ENCODE measurements at places on chromosomes 7 and 10. TPM values are rescaled to one million over a fixed set of nuclear protein-coding genes. Genes with fewer than 3 reads are reported as not detected.

Gene HOXA10
- total RNA-seq = 5.8 TPM

Gene CCDC3
- 1.8 TPM for total RNA-seq

Gene CAV1
- 1,517 TPM for total RNA-seq

Gene MYO1G
- 0.27 TPM for total RNA-seq

Gene HMX2
- not detected for total RNA-seq

Gene FAM180A
- not detected for total RNA-seq

Gene CFAP58
- total RNA-seq = 0.40 TPM

Gene TLX1
- total RNA-seq = not detected

Gene UMAD1
- total RNA-seq = 6.0 TPM

Gene EBF3
- total RNA-seq = 0.13 TPM

Gene AKR1C4
- not detected for total RNA-seq

Gene ABCA13
- total RNA-seq = under 0.01 TPM

Gene LIPN
- not detected for total RNA-seq

Gene PHYH
- 9.0 TPM for total RNA-seq

Gene ATP5MK
- total RNA-seq = 285 TPM

Gene BAIAP2L1
- total RNA-seq = 0.27 TPM

Gene COL13A1
- 73.0 TPM for total RNA-seq

Gene STK31
- total RNA-seq = not detected

Gene SH2D4B
- under 0.01 TPM for total RNA-seq

Gene HABP2
- not detected for total RNA-seq

Gene CALML3
- total RNA-seq = not detected

Gene ATOH7
- total RNA-seq = not detected

Gene TMEM139
- total RNA-seq = not detected

Gene PSD
- 0.07 TPM for total RNA-seq

Gene CCL24
- total RNA-seq = 0.53 TPM

Gene CUBN
- total RNA-seq = 5.2 TPM

Gene GFRA1
- total RNA-seq = not detected

Gene PKD1L1
- total RNA-seq = 1.6 TPM

Gene ASB10
- not detected for total RNA-seq

Gene TMEM176A
- total RNA-seq = not detected

Gene EPDR1
- 5.5 TPM for total RNA-seq

Gene SLC18A3
- not detected for total RNA-seq

Gene FZD1
- 3.8 TPM for total RNA-seq

Gene CALML5
- total RNA-seq = not detected

Gene BET1
- total RNA-seq = 34.2 TPM

Gene HOXA3
- 1.1 TPM for total RNA-seq

Gene ANKRD30A
- not detected for total RNA-seq

Gene SLC25A28
- 9.0 TPM for total RNA-seq

Gene COBL
- not detected for total RNA-seq

Gene OR13A1
- not detected for total RNA-seq

Data from thoracic aorta endothelial cell (primary cell).